ENCODE measurements at places on chromosomes 3 and 15. TPM values are rescaled to one million over a fixed set of nuclear protein-coding genes. Genes with fewer than 3 reads are reported as not detected.

RNU5B-1 gene
- not detected for total RNA-seq

GRCh38 chr15:61374848-61375247 is 145.7 kb upstream of the RORA start:
- no peak for DNase-seq

- DNase-seq: no peak
These were observed 5.3 kb downstream of the EDEM1 start for GRCh38 chr3:5192571-5193365.

- no peak for DNase-seq
These were observed 202.8 kb downstream of the FMN1 start for GRCh38 chr15:32991619-32992111.

DNA sequence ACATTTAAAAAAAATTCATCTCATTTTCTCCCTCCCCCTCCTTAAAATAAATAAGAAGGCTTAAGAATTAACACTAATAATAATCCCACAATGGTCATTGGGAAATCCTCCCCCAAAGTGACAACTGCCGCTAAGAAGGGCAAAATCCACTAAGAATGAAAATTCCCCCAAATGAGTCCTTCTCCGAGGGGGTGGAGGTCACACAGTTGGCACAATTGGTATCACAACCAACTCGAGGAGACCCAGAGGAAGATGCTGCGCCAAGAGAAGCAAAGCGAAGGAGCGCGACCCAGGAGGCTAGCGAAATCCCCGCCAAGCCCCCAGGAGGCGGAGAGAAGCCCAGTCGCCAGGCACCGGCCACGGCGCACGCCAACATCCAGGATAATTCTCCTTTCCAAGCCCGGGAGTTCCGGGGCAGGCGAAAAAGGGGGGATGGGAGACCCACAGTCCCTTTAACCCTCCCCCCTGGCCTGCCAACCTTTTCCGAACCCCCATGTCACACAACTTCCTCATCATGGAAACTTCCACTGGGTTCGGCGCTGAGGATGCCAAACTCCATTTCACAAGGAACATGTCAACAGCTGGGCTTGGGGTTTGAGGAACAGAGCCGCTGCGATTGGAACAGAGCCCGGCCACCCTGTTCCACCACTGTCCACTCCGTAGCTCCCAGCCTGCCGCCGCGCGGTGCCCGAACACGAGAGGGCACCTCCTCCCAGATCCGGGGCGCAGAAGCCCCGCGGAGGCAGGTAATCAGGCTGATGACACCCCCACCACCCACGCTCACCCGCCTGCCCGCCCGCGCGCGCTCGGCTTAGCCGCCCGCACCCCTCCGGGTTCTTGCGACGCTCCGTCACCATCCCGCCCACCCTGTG is 668 bp downstream of the THRB start:
- peak; percentile 70 for DNase-seq

Data from breast epithelium (tissue), 4 donors.